Activated T-cell treated with anti-CD3 and anti-CD28 coated beads, Interleukin-2, amount 50 U/mL, for 48 hours (primary cell): ENCODE measurements at places on chromosomes 12 and 14.

DNA sequence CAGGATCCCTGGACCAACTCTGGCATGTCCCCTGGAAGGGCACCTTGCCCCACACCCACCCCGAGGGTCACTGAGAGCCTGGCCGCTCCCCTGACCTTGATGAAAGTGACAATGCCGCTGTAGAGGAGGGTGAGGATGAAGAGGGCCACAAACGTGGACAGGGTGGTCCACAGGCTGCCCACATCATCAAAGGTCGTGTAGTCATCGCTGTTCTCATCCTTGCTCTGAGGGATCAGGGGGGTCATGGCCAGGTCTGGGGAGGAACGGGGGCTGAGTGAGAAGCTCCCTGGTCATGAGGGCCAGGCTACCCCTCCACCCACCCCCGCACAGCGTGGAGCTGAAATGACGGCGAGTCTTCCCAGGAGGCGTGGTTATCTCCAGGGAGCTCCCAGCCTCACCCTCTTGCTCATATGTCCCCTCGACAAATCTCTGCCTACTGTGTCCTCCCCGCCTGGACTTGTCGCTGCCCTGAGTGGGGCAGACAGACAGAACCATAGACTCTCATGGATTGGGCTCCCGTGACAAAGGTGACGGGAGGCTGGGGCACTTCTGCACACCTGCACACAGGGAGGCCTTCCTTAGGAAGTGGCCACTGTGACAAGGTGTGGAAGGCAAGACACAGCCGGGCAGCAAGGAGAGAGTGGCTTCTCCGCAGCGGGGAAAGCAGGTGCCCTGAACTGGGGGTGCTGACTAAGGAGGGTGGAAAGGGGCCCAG, 311.1 kb downstream of the TMEM121 start:
- no peak for DNase-seq

GRCh38 chr12:71685914-71686657, at the start of gene TMEM19:
Gene TMEM19, plus strand, starts transcription at chr12:71686082. Its CDS starts 599 bp downstream, at chr12:71686681.
- peak; percentile 87 for DNase-seq

GRCh38 chr14:99475660-99476059, 5.0 kb downstream of the SETD3 start:
- DNase-seq: no peak

GRCh38 chr14:92605274-92605940, 91.8 kb downstream of the RIN3 start:
- no peak for DNase-seq

- DNase-seq: peak; percentile 38
Observed at GRCh38 chr12:2958432-2959191, 585 bp upstream of the TEAD4 start.

DNA sequence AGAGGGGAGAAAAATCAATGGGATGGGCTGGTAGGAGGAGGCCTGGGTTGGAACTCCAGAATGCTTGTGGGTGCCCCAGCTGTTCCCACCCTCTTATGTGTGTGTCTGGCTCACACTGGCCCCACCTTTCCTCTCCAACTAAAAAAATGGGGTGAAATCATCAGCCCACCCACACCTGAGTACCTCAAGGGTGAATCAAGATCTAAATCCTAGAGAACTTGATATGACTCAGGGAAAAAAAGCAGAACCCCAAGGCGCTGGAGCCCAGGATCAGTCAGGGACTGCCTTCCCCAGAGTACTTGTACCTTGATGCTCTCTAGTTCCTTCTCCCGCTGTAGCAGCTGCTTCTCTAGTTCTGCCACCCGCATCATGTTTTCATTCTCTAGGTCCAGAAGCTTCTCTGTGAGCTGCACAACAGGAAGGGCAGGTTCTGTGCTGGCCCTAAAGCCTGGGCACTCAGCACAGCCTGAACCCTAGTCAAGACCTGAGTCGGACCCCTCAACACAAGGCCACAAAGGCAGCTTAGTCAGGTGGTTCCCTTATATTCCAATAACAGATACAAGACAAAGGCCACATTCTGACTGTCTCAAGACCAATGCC, 29.7 kb downstream of the PRPF40B start:
- DNase-seq: no peak

- no peak for DNase-seq
Observed at GRCh38 chr12:32809846-32810245, 54.1 kb upstream of the YARS2 start.

GRCh38 chr14:66628636-66629035, 120.7 kb downstream of the GPHN start:
- no peak for DNase-seq

- DNase-seq: no peak
Observed at GRCh38 chr12:58593557-58594304, 326.6 kb downstream of the LRIG3 start.

GRCh38 chr12:31959701-31960391, 631 bp downstream of the RESF1 start:
- DNase-seq: peak; percentile 80

DNA sequence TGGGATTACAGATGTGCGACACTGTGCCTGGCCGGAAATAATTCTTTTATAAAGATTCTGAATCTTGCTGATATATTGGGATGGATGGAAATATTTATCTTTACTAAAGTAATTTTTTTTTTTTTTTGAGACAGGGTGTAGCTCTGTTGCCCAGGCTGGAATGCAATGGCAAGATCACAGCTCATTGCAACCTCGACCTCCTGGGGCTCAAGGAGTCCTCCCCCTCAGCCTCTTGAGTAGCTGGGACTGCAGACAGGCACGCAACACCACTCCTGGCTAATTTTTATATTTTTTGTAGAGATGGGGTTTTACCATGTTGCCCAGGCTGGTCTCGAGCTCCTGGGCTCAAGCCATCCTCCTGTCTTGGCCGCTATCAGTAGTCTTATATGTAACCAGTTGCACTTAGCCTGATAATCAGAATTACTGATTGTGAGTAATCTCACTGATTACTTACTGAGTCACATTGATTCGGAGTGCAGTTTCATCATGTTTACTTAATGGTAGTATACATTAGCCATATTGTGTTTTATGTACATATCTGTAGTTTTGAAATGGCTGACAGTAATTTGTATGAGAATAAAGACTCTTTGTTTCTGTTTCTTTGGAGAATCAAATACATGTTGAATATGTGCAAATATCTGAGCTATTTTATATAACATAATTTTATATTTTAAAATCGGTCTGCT, 50.4 kb upstream of the LRTM2 start:
- DNase-seq: no peak

GRCh38 chr14:60736494-60736893, 1.9 kb downstream of the MNAT1 start:
- no peak for DNase-seq

DNA sequence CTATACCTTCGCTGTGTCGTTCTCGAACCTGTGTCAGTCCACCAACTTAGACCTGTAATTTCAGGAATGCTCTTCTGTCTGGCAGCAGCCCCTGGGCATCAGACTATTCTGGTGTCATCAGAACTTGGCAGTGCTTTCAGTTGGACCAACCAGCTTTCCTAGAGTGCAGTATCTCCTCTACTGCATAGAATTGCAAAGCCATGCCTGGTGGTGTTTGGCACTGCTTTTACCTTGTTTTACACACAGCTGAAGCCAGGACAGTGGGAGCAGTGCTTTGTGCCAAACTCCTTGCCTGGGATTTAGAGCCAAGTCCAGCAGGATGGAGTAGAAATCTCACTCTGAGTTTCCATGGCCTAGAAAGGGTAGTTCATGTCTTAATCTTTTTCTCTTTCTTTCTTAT, 1.5 kb downstream of the FLVCR2 start:
- DNase-seq: no peak

- DNase-seq: peak; percentile 58
Observed at GRCh38 chr12:132827763-132828703, 636 bp downstream of the GOLGA3 start.

DNA sequence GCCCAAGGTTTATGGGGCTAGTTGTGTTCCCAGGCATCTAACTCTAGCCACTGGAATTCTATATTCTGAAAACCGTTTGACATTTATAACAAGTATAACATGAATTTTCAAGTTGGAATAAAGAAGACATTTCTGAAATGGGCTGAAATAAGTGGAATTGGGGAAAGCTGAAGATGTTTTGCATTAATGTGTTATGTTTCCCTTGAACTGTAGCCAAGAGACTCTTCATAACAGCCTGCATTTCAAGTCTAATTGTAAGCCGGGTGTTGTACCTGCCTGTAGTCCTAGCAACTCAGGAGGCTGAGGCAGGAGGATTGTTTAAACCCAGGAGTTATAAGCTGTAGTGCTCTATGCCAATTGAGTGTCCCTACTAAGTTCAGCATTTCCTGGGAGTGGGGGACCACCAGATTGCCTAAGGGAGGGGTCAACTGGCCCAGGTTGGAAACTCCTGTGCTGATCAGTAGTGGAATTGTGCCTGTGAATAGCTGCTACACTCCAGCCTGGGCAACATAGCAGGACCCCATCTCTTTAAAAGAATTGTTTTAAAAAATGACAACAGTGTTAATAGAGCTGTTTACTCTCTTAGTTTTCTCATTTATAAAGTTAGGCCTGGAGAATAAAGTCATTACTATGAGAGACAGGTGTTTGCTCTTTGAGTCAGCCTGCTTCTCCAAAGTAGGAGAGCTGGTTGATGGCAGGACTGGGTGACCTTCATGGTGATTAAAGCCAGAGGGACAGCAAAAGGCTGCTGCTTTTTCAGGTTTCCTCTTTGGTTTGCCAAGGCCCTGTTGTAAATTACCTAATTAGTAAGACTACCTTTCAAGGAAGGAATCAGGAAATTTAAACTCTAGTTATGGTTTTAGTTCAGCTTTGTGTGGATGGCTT, 483.6 kb upstream of the RGS6 start:
- DNase-seq: no peak

GRCh38 chr12:1853716-1854115, 33.4 kb downstream of the LRTM2 start:
- DNase-seq: no peak

- DNase-seq: no peak
Observed at GRCh38 chr14:68316078-68316868, 476.6 kb downstream of the ZFP36L1 start.

GRCh38 chr12:66279123-66279712, 23.1 kb upstream of the HELB start:
- DNase-seq: peak; percentile 47
